ENCODE measurements at places on chromosomes 3 and 15.

DNA sequence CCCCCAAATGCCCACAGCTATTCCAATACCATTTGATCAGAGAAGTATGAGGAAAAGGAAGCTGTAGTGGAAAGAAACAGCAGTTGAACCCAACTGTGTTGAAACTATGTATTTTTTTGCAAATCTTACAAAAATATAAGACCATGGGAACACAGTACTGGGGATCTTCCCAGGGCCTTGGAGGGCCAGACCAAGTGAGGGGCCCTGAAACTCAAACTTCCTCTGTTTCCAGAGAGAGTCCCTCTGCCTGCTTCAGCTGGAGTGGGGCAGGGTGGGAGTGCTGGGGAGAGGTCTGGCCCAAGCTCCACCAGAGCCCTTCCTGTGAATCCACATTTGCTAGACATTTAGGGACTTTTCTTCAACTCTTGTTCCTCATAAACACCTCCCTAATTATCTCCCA, 263.9 kb downstream of the CHST2 start:
- DNase-seq, result no peak

DNA sequence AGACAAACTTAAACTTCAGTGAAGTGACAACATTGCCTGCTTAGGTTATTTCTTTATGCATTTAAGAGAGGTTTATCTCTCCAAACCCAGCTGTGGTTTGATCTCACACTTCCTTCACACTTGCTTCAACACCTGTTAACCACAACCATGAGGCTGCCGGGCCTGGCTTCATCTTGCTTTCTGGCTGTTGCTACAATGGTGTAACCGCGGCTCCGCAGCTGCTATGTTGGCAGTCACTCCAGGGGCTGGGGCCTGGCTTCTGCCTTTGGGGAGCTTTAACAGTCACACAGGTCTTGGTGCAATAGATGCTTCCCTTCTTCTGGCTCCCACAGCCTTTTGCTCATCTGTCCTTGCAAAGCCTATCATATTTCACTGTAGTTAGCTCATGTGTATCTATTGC, 72.9 kb upstream of the MNS1 start:
- peak; percentile 4 for DNase-seq

GRCh38 chr3:142040941-142041491, 108.3 kb downstream of the TFDP2 start:
- no peak for DNase-seq

DNA sequence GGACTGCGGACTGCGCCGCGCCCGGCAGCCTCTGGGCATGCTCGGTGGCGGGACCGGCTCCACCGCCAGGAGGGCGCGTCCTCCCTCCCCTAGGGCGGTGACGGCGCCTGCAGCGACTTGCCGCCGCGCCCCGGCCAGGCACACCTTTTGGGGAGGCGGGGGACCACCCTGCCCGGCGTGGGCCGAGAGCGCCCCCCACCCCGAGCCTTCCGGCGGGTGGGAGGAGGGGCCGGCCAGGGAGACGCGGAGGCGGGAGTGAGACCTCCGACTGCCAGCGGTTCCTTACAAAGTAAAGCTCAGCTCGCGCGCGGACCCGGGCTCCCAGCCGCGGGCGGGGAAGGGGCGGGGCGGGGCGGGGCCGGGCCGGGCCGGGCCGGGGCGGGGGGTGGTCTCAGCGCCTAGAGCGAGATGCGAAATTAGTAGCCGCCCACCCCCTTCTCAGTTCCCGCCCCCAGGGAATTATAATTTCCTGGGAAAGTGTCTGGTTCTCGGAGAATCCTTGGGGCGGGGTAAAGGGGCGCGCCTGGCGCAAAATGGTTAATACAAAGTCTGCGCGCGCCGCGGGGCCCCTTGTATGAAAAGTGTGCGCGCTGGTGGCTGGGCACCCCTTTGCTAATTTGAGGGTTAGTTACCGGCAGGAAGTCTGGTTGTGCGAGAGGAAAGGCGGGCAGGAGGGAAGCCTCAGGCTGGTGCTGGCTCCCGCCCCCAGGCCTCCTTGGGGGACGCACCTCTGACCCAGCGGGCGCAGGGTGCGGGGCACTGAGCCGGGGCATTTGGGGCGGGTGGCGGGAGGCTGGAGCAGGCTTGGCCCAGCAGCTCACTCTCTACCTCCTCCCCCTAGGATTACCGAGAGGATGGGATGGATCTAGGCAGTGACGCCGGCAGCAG, 224.8 kb upstream of the IL12A start:
- no peak for DNase-seq

DNA sequence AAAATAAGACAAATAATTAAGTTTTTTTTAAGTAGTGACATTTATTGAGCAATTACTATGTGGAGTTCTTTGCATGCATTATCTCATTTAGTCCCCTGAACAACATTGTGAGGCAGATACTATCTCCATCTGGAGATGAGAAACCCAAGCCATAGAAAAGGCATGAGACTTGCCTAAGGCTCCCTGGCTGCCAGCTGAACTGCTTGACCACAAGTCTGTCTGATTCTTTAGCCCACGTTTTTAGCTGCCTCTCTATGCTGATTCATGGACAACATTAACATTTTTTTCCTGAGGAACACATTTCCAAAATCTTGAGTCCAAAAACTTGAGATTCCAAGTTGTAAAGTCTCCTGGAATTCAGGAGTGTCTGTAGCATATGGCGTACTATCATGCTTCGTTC, 263.6 kb upstream of the GOLGA6L4 start:
- DNase-seq, result no peak

- no peak for DNase-seq
These were observed 626.4 kb upstream of the GOLIM4 start for GRCh38 chr3:168722091-168722490.

DNA sequence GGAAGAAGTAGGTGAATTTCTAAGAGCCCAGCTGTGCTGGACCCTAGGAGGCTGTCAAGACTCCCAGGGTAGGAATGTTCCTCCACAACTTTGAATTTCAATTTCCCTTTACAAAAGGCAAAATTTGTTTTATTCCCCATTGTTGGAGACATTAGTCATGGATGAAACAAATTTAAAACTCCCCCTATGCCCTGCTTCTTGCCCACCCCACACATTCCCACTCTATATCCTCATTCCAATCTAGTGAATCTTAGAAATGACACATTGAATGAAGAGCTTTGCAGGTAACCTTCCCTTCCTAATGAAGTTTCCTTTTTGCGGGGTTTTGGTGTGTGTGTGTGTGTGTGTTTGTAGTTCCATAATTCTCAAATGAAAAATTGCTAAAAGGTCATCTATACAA, 72.6 kb downstream of the CCNL1 start:
- no peak for DNase-seq

DNA sequence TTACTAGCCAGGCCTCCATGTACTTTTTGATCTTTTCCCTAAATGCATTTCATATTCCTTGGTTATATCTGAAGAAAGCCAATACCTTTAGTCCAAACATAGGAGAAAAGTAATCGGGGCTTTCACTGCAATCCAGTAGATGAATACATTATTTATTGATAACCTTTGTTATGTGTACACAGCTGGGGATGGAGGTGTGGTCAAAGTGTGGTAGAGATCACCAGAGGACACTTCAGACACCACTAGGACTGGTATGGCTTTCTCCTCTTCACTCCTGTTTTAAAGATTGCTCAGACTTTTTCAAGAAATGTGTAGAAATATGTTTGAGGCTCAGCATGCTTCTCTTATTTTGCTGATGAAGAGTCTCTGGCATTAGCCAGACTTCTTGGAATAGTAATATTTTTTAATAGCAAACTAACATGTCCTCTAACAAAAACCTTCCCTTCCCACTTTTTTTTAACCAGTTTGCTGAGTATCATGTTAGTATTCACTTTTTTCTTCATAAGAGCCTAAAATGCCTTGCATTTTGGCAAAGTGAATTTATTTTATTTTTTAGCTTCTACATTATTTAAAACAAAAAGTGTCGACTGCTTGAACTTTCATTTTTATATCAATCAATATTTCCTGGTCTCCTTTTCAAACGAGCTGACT, 65.6 kb upstream of the MBNL1 start:
- no peak for DNase-seq

GRCh38 chr3:127764841-127765362, 57.4 kb downstream of the MGLL start:
- DNase-seq, result no peak

DNA sequence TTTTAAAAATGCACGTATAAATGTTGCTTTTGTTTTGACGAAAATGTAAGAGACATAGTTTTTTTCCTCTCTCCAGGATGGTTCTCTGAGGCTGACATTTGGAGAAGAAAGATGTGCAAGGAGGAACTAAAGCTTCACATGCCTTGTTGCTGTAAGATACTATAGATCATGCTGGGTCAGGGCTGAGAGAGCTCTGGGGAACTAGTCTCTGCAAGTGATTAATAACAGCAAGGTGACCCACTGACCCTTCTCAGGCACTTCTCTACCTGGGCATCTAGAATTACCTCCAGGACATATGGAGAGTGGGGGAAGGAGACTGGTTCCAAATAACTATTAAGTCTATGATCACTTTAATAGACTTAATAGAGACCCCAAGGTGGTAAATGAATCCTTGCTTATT, 246.0 kb downstream of the KBTBD8 start:
- no peak for DNase-seq

- no peak for DNase-seq
These were observed 14.5 kb downstream of the TMEM158 start for GRCh38 chr3:45211466-45212094.

GRCh38 chr15:74337607-74338211, 29.7 kb downstream of the CYP11A1 start:
- no peak for DNase-seq

GRCh38 chr3:11727207-11727606, 83.5 kb upstream of the VGLL4 start:
- DNase-seq, result no peak

DNA sequence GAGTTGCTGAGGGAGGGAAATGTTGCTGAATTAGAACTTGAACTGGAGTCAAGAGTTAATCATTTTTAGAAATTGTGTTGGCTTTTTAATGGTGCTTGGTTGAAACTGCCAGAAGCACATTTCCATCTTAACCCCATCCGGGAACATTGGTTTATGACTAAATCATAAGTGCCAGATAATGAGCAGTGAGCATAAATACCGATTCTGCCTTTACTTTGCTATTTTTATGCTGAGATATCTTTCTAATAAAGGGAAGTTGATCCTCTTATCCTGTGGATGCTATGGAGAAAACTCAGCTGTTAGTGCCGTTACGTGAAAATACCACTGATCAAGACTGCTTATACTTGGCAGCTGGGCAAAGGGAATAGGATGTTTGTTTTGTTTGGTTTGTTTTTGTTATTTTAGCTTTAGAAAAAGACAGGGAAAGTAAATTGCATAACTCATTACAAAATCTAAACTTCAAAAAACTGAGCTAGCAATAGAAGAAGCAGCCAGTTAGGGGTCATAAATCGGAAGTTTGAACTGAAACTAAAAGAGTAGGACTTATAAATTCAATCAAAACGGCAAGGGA, 813.1 kb downstream of the NAALADL2 start:
- DNase-seq, result no peak

DNA sequence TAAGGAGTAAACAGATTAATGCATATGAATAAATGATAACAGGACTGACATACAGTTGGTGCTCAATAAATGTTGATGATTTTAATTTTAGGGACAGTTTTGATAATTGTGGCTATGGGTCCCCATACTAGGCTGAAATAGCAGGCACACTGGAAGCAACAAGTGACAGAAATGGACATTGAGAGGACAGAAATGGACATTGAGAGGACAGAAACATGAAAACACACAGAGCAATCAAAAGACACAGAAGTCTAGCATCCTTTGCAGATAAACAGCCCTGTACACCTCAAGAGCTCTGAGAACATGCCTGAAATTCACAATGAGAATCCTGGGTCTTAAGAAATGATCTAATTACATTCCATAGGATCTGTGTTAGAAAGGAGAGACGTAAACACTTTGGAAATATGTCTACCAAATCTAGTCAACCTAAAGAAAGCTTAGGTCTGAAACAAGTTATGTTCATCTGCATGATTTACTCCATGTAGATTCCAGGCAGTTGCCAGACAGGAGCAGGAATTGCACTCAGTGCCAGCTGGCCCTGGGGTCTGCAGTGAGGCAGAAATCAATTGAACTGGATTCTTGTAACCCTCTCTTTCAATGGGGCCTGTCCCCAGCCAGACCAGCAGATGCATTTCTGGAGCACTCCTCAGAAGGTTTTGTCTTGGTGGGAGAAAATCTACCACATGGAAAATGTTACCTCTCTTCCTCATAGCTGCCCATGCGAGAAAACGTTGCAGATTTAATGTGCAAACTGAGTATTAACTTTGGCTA, 60.3 kb downstream of the SYNM start:
- no peak for DNase-seq

DNA sequence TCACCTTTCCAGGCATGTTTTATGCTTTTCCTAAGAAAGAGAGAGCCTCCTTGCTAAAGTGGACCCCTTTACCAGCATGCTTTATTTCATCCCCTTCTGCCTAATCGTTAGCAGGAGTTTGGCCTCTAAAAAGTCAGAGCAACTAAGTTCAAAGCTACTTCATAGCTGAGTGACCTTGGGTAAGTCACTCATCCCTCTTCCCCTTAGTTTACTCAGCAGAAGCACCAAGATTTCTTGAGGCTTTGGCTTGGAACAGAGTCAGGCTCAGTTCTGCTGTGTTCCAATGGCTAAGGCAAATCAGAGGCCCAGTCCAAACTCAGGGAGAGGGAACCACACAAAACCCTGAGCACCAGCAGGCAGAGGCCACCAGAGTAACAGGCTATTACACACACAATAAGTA, 254.9 kb downstream of the TJP1 start:
- DNase-seq, result no peak

- DNase-seq, result no peak
These were observed 13.0 kb downstream of the CERS3 start for GRCh38 chr15:100515758-100516157.

DNA sequence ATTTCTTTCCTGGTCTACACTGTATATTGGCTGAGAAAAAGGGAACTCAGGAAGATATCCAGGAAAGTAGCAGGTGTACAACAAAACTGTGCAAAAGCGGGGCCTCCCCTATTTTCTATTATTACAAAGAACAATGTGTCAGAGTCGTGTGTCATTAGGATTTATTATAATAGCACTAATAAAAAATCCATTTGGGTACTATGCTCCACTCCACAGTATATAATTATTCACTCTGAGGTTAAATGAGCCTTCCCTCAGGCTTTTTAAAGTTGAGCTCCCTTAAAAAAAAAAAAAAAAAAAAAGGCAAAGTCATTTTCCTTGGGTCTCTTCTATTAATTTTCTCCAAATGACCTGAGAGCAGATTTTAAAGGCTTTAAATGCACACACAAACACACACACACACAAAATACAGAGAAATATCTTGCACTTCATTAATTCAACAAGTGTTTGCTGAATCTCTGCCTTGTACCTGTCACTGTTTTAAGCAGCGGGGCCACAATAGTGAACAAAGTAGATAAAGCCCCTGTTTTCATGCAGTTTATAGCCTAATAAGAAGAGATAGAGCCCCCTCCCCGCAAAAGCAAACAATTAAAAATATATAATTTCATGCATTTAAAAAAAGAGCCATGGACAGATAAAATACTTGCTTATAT, 1.3 kb upstream of the DPP8 start:
- no peak for DNase-seq

DNA sequence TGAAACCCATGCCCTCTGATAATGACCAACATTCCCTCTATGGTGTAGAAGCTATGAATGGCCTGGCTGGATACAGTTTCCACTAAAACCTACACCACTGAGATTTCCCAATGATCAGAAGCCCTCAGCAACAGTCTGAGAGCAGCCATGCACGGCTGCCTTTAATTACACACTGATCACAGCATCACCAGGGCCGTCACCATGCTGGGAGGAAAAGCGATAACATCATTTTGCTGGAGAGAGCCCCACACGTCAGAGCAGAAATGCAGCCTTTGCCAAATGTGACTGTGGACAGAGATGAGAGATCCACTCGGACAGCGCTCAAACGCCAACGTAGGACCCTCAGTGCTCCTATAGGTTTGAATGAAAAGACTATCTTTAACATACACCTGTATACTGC, 135.0 kb downstream of the XXYLT1 start:
- no peak for DNase-seq
